Activated naive CD4-positive, alpha-beta T cell treated with anti-CD3 and anti-CD28 coated beads for 36 hours (primary cell): ENCODE measurements at places on chromosomes 2 and 18. TPM values are rescaled to one million over a fixed set of nuclear protein-coding genes. Genes with fewer than 3 reads are reported as not detected.

WDSUB1 gene
- total RNA-seq: 6.6 TPM

HNMT gene
- not detected for total RNA-seq

ASB1 gene
- total RNA-seq: 29.9 TPM

MROH2A gene
- total RNA-seq: not detected

SLC9A2 gene
- 0.07 TPM for total RNA-seq

SRD5A2 gene
- total RNA-seq: not detected

CNTNAP5 gene
- not detected for total RNA-seq

ANKRD44 gene
- 101 TPM for total RNA-seq

C1D gene
- total RNA-seq: 21.4 TPM
